Vein endothelial cell (primary cell): ENCODE measurements at places on chromosomes 11 and 22. TPM values are rescaled to one million over a fixed set of nuclear protein-coding genes. Genes with fewer than 3 reads are reported as not detected.

GRAMD1B gene
- total RNA-seq: 2.0 and 7.5 TPM in 2 replicates

TIMM10B gene
- 25.5 and 30.2 TPM in 2 replicates for total RNA-seq

STK33 gene
- 0.98 and 1.3 TPM in 2 replicates for total RNA-seq

FDXACB1 gene
- 2.1 and 3.3 TPM in 2 replicates for total RNA-seq

C1QTNF5 gene
- total RNA-seq: 79.7 and 111 TPM in 2 replicates

B3GAT1 gene
- total RNA-seq: not detected in 2 replicates
